SK-N-SH treated with all-trans-retinoic acid at 6 μM for 48 hours (cell line): ENCODE measurements at places on chromosomes 1 and 21.
A peak's percentile ranks its signal among the peaks of the same experiment; 100 is the strongest.

- ATAC-seq = no peak
Observed at GRCh38 chr1:36773827-36774541, 260.3 kb downstream of the GRIK3 start.

GRCh38 chr1:165397944-165398343 lies 41.4 kb upstream of the LMX1A start:
- ATAC-seq = peak; percentile 95

DNA sequence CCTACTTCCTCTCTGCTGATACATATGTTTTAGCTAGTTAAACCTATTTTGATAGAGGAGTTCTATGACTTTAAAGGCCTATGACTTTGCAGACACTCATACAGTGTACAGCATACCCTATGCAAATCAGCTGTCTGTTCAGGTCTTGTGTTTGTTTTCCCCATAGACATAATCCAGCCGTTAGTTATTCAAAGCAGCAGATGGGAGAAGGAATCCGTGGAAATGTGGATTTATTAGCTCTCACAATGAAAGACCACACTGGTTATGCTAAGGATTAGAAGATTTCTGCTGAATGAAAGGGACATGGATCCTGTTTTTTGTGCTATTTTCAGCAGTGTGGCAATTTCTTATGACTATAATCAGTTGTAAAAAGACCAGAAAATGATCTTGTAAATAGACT lies 59.8 kb downstream of the MAST2 start:
- peak; percentile 30; the same call in 1 of the 3 replicates for ATAC-seq

DNA sequence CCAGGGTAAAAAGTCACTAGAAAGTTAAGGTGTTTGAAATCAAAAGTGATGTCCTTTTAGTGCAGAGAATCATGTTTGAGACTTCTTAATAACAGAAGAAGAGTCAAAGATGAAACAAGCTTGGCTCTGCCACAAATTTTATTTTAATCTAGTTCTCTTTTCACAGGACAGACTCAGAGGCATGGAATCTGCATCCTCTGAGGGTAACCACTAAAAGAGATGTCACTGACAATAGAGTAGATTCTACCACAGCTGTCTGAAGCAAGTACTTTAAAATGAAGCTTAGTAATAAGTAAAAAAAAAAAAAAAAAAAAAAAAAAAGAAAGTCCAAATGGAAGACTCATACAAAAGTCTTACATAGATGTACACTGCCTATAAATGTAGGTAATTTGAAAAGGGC lies 519.7 kb upstream of the PRMT6 start:
- no peak for ATAC-seq

- ATAC-seq = no peak
Observed at GRCh38 chr1:175182201-175182746, 10.3 kb downstream of the KIAA0040 start.

GRCh38 chr21:44483288-44484237 lies 28.3 kb downstream of the LRRC3 start:
- no peak for ATAC-seq

- no peak for ATAC-seq
Observed at GRCh38 chr1:43199093-43199726, 27.1 kb downstream of the CFAP57 start.

DNA sequence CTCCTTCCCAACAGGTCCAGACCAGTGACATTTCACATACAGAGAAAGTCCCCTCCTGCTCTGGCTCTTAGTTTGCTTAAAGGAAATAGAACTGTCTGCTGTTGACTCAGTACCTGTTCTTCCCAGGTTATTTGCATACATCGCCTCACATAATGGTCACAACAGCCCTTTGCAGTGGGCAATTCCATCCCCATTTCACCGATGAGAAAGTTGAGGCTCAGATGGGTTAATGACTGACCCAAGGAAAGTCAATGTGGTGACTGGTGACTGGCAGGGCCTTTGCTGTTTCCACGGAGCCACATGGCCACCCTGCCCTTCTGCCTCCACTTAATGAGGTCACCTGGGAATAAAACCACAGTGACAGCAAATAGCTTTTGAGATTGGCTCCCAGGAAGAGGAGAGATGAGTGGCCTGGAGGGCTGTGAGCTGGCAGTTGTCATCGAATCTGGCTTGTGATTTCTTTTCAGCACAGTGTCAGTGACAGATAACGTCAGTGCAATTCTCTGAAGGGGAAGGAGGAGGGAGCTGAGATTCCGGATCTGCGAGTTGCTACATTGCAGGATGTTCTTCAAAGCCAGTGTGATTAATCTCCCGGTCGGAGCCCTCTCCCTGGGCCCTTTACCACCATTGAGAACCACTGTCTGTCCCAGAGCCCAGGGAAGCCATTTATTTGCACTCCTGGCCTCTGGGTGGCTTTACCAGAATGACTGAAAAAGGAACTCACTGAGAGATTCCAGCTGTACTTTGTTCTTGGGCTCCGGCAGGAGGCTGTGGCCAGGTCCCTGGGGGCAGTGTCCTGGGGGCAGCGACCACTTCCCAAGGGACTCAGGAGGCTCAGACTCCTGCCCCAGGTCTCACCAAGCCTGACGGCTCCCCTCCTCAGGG lies 117.2 kb downstream of the CNIH3 start:
- peak; percentile 65 for ATAC-seq

- ATAC-seq = no peak
Observed at GRCh38 chr21:44916965-44917364, 3.7 kb downstream of the ITGB2 start.

DNA sequence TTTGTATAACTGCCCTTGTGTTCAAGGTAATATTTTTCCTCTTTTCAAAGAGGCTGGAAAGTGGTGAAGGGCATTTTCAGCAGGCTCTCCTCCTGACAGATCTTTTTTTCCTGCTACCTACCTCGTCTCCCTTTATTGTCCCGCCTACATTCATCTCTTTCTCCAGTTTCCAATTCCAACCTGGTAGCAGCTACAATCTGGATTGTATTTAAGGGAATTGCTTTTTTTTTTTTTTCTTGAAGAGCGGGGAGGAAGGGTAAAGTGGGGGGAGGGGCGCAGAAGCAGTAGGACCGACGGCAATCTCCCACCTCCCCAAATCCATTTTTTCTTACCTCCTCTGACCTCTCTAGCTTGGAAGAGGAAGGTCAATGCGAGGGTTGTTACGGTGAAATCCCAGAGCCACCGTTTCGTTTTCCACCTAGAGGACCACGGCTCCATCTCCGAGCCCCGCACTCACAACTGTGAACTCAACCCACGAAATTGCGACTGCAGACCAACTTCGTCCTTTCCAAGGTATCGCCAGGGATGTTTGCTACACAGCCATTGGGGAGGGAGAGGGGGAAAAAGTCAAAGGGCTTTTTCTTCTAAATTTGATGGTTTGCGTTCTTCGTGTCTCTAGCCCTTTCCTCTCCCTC lies 464 bp downstream of the COL11A1 start:
- ATAC-seq = no peak

GRCh38 chr21:15539376-15539775 lies 190.4 kb upstream of the USP25 start:
- no peak for ATAC-seq

GRCh38 chr21:40324389-40324788 lies 457.2 kb downstream of the PCP4 start:
- ATAC-seq = no peak

GRCh38 chr1:24351247-24351646 lies 32.1 kb downstream of the GRHL3 start:
- ATAC-seq = no peak

GRCh38 chr1:218312509-218312908 lies 27.4 kb downstream of the RRP15 start:
- ATAC-seq = no peak

DNA sequence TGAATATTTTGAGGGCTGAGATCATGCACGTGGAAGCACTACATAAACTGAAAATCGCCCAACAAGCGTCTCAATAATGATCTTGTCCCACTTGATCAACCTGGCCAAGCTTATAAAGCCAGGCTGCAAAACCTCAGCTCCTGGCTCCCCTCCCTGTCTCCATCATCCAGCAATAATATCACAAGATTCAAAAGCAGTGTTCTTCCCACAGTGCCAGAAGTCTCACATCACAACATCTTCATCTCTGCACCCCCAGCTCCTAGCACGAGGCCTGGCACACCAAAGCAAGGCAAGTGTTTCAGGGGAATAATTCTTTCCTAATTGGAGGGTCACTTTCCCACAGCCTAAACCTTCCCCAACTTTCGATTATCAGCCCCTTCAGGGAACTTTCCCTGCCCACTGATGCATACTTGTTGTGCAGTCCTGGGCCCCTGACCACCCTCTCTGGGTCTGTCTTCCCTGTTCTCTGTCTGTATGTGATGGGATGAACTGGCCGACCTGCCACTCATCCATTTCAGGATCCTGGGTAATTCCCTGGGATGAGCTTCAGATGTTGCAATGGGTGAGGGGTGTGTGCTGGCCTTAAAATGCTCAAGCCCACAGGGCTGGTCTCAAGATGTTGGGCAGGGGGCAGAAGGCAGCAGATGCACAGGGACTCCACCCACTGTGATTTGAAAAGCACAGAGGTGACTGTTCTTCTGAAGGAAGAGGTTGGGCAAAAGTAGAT lies 129.0 kb downstream of the DMRTB1 start:
- no peak for ATAC-seq

- no peak for ATAC-seq
Observed at GRCh38 chr1:8723010-8723409, 94.4 kb downstream of the RERE start.

DNA sequence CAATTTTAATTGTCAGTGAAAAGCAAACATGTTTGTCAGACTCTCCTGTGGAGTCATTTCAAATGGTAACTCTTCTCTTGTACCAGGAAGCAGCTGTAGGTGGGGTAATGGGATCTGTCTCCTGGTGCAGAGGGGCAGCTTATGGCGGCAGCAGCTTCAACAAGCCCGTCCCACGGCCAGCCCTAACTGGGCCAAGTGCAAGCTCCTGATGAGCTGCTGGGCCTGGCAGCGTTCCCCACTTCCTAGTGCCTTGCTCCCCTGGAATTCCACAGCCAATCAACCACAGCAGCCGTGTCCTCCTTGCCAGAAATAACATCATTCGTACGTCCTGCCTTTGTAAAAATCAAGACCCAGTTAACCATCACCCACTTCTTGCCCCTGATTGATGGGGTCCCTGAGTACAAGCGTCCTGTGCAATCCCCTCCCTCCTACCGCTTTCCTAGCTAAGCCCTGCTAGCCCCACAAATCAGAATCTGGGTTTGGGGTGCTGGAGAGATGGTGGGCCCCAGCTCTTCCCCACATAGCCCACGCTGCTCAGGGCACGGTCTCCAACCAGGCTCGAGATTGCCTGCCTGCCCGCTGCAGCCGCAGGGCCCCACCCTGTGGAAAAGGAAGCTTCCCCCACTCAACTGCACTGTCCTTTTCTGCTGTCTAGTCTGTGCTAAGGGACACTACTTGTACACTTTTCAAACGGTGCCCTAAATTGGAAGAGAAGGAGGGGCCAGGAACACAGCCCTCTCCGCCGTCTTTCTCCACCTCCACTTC lies 61.2 kb downstream of the TOR1AIP2 start:
- no peak for ATAC-seq

GRCh38 chr21:31279214-31279613 lies 64.8 kb downstream of the TIAM1 start:
- ATAC-seq = no peak

GRCh38 chr21:35925497-35925896 lies 134.8 kb downstream of the SETD4 start:
- peak; percentile 34; the same call in 1 of the 3 replicates for ATAC-seq

GRCh38 chr1:168726281-168726680 lies 2.7 kb downstream of the DPT start:
- no peak for ATAC-seq

GRCh38 chr1:8203056-8203455 lies 114.9 kb upstream of the SLC45A1 start:
- no peak for ATAC-seq

- no peak for ATAC-seq
Observed at GRCh38 chr1:39483276-39483675, 8.2 kb upstream of the BMP8A start.

DNA sequence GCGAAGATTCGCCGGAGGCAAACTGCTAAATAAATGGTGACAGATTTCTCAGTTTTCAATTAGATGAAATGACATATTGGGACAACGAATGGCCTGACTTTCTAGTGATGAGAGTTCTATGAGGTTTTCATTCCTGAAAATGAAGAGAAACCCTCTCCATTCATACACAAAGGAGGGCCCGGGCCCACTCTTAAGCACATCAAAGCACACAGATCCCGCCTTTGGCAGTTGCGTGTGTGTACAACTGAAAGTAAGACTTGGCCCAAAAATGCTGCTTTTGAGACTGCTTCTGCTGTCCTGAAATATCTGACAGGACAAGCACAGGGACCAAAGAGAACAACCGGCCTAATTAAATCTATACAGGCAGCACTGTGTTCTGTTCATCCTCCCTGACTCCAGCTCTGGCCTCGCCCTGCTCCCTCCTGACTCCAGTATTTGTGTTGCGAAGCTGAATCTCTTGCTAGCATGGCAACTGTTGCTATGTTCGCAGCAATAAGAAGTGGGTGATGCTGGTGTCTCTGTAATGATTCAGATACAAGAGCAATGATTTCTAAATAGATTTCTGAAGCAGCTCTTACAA lies 7.4 kb downstream of the LRRC53 start:
- ATAC-seq = peak; percentile 51
